ENCODE measurements at places on chromosomes 12 and 14.
A peak's percentile ranks its signal among the peaks of the same experiment; 100 is the strongest.

DNA sequence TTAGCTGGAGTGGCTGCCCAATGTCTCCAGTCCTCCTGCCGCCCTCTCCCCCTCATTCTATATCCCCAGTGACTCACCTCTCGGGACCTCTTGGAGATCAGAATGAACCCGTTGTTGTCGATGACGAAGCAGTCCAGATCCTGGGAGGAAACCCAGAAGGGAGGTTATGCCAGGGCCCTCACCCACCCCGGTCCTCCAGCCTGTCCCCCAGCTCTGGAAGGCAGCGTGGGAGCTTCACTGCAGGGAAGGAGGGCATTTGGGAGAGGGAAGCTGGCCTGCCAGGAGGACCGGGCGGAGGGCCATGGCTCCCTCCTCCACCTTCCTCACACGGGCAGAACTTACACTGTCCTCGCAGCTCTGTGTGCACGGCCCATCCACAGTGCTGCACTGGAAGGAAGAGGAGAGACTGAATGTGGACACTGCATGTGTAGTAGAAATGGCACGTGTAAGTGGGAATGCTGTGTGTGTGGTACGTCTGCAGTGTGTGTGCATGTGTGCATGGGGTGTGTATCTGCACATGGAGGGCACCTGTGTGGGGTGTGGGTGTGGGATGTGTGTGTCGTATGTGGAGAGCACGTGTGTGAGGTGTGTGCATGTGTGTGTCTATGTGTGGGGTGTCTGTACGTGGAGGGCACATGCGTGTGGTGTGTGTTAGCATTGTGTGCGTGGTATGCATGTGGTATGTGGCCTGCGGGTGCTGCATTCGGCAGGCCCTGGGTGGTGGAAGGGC lies 10.0 kb upstream of the LRTM2 start:
- DNase-seq, result no peak

- DNase-seq, result no peak
These were observed 73.8 kb upstream of the ANKS1B start for GRCh38 chr12:100058482-100059029.

GRCh38 chr14:34052658-34053014 lies 101.8 kb upstream of the EGLN3 start:
- DNase-seq, result no peak

DNA sequence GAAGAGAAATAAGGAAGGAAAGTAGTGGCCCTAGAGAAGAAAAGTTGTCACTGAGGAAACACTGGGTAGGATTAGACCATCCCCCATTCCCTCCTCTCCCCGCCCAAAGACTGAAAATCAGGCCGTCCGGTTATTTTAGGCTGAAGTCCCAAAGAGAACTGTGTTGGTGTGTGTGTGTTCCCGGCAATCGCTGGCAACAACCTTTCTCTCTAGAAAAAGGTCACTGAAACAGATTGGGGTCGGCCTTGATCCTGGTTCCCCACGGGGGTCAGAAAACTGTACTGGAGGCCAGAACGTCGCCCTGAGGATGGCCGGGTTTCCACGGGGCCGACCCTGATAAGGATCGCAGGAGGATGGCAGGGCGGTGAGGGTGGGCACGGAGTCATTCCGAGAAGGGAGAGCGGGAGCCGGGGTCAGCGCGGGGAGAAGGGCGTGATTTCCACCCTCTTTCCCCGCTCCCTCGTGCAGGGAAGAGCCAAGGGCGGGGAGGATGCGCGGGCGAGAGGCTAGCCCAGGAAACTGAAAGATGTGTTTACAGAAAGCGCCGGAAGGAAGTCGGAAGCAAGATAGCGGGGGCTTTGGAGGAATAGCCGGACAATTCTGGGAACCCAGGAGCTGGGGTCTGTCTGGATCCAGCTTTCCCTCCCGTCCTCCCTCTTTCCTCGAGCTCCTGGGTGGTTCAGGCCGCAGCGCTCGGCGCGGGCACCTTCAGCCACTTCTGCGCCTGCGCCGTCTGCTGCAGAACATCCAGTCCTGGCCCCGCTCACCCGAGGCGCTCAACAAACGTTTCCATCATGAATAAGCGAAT lies 25.3 kb upstream of the SPTLC2 start:
- DNase-seq, result peak; percentile 55

- DNase-seq, result no peak
These were observed 16.4 kb upstream of the ST8SIA1 start for GRCh38 chr12:22350886-22351285.

DNA sequence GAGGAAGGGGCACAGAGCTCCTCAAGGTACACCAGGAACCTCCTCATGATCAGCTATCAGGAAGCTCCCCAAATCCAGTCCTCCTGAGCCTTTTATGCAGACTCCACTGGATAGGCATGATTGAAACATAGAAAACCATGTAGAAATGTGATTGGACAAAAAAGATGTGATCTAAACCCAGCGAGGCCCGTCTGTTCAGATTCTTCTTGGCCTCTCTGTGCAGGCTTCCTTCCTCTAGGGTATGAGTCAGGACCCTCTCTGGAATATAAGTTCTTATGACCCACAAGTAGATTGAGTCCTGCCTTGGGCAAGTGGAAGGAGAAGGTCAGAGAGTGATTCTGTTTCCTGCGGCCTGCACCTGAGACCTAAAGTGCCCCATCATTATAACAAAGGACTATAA lies 166.3 kb downstream of the PHLDA1 start:
- DNase-seq, result no peak

- DNase-seq, result no peak
These were observed 56.2 kb downstream of the MIPOL1 start for GRCh38 chr14:37253905-37254304.

- DNase-seq, result no peak
These were observed 188.5 kb upstream of the PRMT8 start for GRCh38 chr12:3302401-3303041.

GRCh38 chr12:52720365-52720886 lies 17.1 kb upstream of the KRT77 start:
- DNase-seq, result no peak

DNA sequence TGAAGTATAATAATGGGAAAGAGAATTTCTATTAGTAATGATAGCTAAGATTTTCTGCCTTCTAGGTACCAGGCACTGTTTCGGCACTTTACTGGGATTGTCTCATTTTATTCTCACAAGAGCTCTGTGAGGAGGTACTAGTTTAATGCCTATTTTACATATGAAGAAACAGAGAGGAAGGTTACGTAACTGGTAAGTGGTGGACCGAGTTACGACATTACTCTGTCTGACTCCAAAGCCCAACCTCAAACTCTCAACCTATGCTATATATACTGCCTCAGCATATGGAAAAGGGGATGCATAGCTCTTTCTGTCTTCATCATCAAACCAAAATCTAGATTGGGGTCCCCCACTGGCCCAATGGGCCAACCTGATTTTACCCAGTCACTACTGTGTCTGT lies 133.5 kb downstream of the KTN1 start:
- DNase-seq, result no peak

GRCh38 chr14:89690139-89690538 lies 264.4 kb downstream of the EFCAB11 start:
- no peak for DNase-seq

DNA sequence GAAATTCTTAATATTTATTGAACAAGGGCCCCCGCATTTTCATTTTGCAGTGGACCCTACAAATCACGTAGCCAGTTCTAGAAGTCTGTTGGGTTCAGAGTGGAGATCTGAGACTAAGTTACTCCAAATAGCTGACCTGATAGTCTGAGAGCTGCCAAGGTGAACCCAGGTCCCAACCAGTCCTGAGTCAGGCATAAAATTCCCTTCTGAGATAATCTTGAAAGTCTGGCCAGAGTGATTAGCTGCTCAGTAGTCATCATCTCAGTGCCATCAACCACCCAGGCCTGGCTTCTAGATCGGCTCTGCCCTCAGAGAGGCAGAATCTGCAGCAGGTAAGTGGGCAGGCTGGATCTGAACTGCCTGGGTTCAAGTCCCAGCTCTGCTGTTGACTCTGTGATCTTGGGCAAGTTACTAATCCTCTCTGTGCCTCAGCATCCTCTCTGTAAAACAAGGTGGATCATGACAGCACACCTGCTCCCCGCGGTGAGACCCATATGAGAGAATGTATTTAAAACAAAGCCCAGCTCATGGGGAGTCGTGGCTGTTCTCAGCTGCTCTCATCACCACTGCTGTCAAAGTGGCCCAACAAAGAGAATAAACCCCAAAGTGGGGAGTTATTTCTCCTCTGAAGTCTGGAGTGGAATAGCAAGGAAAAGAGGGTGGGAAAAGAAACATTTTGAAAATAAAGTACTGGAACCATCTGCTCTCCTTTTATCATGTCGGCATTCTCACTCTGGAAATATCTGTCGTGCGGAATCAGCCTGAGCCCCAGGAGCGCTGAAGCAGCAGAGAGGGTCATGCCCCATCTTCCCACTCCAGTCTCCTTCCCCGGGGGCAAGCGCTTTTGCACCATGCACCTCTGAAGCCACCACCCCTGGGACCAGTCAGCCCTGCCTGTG lies 193.3 kb downstream of the DPF3 start:
- DNase-seq, result no peak

GRCh38 chr12:53761306-53761705 lies 9.5 kb upstream of the CISTR start:
- no peak for DNase-seq

DNA sequence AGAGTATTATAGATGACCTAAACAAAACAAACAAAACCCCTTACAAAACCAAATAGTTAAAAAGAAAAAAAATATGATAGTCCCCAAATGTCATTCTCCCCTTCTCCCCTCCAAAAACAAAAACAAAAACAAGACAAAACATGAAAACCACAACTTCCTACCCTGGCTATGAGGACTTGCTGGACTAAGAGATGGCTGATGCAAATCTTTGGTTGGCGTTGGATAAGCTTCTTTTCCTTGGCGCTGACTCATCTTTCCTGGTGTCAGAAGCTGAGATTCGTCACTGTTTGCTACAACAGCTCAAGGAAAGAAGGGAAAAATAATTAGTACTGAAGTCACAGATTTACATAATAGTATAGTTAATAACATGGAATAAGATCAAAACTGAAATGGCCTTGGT lies 102.5 kb upstream of the BBS10 start:
- DNase-seq, result no peak

- no peak for DNase-seq
These were observed 124.0 kb downstream of the SAMD4A start for GRCh38 chr14:54690887-54691286.

- no peak for DNase-seq
These were observed 11.5 kb downstream of the ADAMTS20 start for GRCh38 chr12:43540470-43540869.

DNA sequence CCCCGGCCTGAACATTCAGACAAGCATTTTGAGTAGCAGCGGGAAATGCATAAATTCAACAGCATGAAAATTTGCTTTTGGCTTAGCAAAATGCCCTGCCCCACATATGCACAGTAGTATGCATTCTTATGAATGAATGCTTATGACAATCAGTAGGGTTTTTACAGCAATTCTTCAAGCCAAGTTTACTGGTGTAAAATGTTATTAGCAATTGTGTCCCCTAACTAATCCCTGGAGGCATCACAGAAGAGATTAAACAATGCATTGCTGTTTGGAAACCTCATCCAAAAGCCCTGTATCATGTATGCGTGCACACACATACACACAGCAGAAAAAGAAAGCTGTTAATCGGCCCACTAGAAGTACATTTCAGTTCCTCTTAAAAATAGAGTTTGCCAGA lies 406.5 kb downstream of the LRIG3 start:
- no peak for DNase-seq

DNA sequence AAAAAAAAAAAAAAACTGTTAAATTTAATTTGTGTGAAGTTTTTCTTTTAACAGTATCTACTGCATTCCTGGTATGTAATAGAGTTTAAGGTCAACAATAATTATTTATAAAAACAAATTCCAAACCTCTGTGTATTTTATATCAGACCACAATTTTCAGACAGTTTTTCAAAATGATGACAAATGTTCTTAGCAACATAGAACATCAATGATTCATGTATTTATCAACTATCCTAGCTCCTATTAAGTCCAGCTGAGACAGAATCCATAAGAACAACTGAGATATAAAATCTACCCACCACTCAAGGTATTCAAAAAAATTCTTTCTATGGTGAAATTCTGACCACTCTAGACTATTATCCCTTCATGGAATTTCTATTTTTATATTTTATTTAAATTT lies 144.5 kb downstream of the EPS8 start:
- no peak for DNase-seq

DNA sequence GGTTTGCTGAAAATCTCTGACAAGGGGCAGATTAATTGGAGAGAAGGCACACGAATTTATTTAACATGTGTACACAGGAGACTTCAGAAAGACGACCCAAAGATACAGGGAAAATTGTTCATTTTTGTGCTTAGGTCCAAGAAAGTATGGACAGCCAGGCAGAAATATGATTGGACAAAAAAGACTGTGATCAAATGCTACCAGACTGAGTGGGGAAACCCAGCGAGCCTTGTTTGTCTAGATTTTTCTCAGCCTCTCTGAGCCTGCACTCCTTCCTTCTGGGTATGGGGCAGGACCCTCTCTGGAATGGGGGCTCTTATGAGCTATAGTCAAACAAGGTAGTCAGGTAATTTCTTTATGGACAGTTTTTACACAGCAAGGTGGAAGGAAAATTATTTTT lies 10.4 kb upstream of the CIPC start:
- DNase-seq, result no peak

DNA sequence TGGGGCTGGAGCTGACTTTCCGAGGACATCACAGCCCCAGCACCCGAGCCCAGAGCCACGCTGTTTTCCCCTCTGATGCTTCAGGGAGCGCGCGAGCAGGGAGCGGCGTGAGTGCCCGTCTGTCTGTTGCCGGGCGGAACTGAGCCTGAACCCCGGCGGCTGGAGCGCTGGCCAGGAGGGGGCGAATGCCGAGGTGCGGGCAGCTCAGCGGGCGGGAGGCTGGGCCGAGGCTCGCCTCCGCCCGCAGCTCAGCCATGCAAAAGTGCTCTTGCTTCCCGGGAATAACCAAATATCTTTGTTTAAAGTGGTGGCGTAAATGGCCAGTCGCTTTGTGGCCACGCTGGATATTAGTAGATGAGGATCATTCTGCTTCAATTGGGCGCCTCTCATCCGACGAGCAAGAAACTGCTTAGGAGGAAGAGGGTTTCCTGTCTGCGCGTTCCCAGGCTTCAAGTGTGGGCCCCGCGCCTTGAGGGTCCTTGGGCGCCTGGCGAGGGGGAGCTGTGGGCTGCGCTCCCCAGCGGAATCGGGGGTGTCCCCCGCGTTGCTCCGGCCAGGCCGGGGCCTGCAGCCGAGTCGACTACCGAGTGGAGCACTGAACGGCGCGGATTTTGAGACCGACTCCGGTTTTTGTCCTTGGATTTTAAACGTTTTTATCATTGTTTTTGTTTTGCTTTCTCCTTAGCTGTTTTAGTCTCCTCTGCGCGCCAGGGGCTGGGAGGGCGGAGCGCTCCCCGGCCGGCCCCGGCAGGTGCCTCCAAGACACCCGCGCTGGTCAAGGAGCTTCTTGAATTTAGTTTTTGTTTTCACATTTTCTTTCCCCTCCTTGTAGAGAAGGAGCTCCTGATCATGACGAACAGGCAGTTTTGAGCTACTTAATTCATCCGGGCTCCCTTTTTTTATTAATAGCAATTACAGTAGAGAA lies 831 bp upstream of the NKX2-1 start:
- no peak for DNase-seq

DNA sequence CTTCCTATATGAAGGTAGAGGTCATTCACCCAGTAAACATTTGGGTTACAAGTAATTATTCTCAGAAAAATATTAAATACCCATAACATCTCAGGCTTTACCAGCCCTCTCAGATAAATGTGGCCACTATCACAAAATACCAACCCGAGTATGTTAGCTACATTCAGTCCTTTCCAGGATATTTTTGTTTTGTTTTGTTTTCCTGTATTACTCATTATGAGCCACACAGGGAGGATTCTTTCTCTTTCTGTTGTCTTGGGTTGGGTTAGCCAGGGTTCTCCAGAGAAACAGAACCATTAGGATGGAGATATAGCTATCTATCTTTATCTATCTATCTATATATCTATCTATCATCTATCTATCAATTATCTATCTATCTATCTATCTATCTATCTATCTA lies 947.6 kb upstream of the MDGA2 start:
- DNase-seq, result no peak

Measured in stimulated activated effector memory CD8-positive, alpha-beta T cell treated with anti-CD3 and anti-CD28 coated beads, Interleukin-12 subunit alpha, Interleukin-12 subunit beta, amount 100 ng/mL, for 72 hours (primary cell).